Left ventricle myocardium superior (tissue), 1 donor: ENCODE measurements at places on chromosomes 1 and 21. TPM values are rescaled to one million over a fixed set of nuclear protein-coding genes. Genes with fewer than 3 reads are reported as not detected.

The KRTAP10-11 gene
- total RNA-seq = not detected

- DNase-seq = no peak
These were observed 44.1 kb downstream of the MEGF6 start for GRCh38 chr1:3566951-3567804.

DNA sequence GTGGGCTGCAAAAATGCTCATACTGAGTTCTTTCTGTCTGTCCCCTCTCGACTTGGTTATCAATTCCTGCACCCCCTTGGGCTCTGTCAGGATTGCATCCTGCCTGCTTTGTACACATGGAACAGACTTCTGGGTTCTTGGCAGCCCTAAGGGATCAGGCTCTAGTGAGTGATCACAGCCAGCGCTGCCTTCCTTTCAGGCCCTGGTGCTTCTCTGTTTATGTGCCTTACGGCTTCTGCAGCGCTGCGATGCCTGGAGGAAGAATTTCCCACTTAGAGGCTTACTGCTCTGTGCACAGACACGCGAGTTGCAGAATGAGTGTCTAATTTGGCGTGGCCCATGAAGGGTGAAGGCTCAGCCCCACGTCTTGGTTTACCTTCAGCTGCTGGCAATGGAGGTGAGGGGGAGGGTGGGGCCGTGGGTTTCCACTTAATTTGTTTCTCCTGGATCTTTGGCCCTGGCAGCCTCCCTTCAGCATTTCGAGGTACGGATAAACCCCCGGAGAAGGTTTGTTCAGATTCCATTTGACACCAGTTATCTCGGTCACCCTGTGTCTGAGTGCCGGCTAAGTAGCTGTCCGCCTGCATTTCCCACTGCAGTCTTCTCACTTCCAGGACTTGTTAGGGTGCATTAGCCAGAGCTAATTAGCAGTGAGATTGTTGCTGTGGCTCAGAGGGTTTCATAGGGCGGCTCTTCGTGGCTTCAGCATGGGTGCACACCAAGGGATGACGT, 227.3 kb downstream of the DYRK1A start:
- no peak for DNase-seq

The NUDC gene
- total RNA-seq = 73.3 TPM

- DNase-seq = no peak
These were observed 41.9 kb upstream of the SLC19A2 start for GRCh38 chr1:169527451-169528214.

DNA sequence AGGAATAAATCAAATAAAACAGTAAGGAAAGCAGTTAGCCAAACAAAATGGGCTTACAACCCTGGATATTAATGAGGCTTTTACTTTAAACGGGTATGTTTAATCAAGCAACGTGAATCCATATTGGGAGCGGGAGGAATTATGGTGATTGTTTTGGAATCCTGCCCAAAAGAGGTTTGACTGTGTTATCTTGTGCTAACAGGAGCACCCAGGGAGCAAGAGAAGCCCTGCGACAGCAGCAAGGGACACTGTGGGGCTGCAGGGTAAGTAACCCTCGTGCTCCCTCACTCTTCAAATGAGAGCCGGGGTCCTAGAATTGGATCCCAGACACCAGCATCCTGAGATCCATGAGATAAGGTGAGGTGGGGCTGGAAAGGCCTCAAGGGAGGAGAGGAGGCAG, 72.6 kb upstream of the PGBD5 start:
- DNase-seq = no peak

GRCh38 chr1:227942021-227942715, 5.6 kb downstream of the WNT9A start:
- no peak for DNase-seq

GRCh38 chr1:30342535-30343141, 380.7 kb downstream of the MATN1 start:
- DNase-seq = no peak

DNA sequence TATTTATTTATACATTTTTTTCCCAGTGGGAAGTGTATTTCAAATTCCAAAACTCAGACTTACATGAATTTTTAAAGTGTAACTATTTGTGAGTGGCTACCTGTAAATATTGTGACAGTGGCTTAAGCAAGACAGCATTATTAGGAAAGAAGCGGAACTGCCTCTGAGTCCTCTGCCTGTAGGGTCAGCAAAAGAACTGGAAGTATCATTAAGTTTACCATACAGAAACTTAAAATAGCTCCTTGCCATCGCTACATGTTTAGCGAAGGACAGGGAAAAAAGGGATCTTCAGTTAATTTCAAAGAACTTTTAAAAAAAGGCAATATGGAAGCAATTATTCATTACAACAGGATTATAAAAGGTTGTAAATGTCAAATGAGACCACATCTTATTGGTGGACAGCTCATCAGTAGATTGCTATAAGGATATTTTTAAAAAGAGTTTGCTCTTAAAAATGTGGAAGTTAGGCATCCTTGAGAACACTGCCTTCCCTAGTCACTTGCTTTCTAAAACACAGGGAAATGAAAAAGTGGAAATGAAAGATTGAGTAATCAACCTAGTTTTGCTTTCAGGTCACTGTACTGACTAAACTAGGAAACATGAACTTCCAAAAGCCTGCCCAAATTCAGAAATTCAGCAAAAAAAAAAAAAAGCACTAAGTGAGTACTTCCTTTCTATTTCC, 39.2 kb downstream of the NSL1 start:
- DNase-seq = no peak

GRCh38 chr1:17706445-17706844, 48.7 kb upstream of the ACTL8 start:
- no peak for DNase-seq

DNA sequence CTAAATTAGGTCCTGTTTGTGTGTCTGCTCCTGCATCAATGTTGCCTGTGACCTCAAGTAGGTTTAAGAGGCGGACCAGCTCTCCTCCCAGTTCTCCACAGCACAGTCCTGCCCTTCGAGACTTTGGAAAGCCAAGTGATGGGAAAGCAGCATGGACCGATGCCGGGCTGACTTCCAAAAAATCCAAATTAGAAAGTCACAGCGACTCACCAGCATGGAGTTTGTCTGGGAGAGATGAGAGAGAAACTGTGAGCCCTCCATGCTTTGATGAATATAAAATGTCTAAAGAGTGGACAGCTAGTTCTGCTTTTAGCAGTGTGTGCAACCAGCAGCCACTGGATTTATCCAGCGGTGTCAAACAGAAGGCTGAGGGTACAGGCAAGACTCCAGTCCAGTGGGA, 79.9 kb downstream of the PRDM2 start:
- DNase-seq = no peak

DNA sequence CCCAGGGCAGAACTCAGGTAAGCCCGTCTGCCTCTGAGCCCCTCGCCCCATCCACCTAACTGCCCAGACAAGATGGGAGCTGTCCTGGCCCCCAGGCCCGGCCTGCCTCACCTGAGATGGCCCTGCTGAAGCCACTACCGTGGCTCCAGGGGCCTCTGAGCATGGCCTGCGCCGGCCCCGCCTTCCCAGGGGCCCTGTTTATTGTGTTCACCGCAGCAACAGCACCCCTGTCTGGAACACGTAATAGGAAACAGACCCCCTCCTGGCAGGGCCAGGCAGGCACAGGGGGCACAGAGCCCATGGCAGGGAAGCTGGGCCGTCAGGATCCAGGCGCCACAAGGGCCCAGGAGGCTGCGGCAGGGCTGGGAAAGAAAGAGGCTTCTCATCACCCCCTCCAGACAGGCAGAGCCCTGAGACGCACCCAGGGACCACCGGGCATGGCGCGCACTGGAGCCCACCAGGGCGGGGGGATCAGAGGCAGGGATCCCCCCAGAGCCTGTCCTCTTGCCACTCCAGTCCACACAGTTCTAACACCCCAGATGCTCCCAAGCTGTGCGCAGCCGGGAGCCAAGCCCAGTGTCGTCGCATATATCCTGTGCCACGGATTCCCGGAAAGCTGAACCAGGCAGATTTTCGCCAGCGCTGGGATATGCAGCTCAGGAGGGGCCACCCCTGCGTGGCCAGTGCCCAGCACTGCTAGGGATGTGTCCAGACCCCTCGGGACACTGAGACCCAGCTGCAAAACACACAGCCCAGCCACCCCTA, 62.6 kb downstream of the ARHGEF16 start:
- DNase-seq = no peak

The SH2D2A gene
- 1.0 TPM for total RNA-seq

DNA sequence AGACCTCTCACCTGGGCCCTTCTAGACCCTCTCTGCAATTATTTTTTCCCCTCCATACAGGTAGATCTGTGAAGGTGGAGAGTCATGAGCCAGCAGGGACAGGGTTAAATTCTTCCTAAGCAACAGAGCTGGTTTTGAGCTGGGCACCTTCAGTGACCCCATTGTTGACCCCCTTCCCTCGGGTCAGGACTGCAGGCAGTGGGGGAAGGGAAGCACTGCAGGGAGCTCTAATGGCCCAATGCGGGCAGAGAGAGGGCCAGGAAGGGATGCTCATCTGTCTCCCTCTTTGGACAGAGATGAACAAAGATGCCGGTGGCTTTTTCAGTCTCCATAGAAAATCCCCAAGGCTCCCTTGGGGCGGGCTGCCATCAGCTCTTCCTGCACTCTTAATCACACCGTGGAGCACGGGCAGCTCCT, 21.4 kb downstream of the SOX13 start:
- no peak for DNase-seq

GRCh38 chr1:42279055-42279454, 56.0 kb downstream of the FOXJ3 start:
- DNase-seq = no peak

The PPFIA4 gene
- total RNA-seq = 21.3 TPM

GRCh38 chr1:40879482-40880175, 17.5 kb upstream of the CITED4 start:
- no peak for DNase-seq

DNA sequence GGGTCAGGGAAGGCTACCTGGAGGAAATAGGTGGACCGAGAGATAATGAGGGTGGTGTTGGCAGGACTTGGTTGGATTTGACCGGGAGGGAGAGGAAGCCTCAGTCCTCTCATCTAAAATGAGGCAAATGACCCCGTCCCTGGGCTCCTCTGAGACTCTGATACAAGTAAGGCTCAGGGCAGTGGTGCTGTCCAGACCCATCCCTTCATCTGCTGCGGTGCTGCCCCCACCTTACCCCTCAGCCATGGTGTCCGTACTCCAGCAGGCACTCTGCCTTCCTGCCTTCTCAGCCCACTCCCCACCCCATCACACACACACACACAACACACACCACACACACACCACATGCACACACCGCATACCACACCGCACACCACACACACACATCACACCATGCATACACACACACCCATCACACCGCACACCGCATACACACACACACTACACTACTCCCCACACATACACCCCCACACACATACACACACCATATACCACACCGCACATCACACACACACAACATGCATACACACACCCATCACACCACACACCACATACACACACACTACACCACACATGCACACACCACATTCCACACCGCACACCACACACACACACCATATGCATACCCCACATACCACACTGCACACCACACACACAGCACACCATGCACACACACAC, 29.4 kb upstream of the SLC26A9 start:
- DNase-seq = no peak

DNA sequence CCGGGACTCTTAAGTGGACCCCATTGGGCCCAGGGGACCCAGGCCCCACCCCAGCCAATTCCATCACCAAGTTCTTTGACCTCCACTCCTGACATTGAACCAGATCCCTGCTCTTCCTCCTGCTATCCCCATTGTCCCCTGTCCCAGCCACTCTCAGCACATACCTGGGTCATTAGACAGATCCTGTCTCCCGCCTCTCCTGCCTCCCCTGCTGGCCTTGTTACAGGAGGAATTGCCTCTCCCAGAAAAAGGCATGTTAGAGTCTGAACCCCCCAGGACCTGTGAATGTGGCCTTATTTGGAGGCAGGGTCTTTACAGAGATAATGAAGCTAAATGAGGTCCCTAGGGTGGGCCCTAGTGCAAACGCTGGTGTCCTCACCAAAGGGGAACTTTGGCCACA, 301.9 kb downstream of the NPHP4 start:
- DNase-seq = no peak

GRCh38 chr1:11538886-11539285, 59.9 kb downstream of the DISP3 start:
- no peak for DNase-seq

The SPRR5 gene
- total RNA-seq = not detected

DNA sequence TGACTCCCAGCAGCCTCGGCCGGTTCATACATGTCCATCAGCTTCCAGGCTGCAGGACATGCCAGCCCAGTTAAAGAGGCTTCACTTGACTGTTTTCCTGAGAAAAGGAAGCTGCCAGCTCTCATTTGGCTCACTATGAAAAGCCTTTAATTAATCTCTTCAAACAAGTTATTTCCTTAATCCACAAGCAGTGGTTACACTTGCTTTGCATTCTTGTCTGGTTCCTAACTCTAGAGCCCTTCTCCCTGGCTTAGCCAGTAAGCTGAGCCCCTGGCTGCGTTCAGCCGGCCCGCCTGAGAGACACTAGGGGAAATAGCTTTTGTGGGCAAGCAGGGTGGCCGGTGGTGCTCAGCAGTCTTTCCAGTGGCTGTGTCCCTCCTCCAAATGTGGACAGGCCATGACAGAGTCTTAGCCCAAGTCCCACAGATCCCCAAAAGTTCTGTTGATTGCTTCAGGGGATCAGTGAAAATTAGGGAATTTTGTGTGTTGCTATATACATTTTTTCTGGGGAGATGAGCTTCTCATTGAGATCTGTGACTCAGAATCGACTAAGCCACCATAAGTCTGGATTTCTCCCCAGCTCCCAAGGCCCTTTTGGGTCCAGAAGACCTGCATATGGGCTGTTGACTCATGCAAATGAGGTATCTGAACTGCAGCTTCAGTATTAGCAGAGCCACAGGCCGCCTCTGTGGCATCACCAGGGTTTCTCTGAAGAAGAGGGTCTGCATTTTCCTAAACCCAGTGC, 10.1 kb downstream of the ATF3 start:
- no peak for DNase-seq

DNA sequence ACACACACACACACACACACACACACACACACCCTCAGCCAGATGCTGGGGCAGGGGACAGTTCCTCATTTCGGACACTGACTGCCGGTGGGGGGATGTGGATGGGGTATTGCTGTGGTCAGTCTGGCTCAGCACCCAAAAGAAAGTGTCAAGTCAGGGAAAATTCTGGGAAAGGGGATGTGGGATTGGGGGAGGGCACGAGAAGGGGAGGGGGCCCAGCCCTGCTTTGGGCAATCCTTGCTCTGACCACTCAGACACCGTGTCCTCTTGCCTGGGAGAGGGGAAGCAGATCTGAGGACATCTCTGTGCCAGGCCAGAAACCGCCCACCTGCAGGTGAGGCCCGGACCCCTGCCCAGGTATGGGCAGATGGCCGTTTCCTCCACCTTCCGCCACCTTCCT, at the start of gene C1QC:
Gene C1QC (plus strand): TSS at position 253 of the 400 bp plus-strand sequence. CDS start 391 bp downstream, outside the sequence.
- DNase-seq = peak; percentile 54

The FCRL6 gene
- 0.82 TPM for total RNA-seq

- DNase-seq = no peak
These were observed 175.8 kb downstream of the ADGRL2 start for GRCh38 chr1:81976539-81976938.

- no peak for DNase-seq
These were observed 53.5 kb downstream of the NFASC start for GRCh38 chr1:204924013-204924759.

The ZNF697 gene
- 11.5 TPM for total RNA-seq

DNA sequence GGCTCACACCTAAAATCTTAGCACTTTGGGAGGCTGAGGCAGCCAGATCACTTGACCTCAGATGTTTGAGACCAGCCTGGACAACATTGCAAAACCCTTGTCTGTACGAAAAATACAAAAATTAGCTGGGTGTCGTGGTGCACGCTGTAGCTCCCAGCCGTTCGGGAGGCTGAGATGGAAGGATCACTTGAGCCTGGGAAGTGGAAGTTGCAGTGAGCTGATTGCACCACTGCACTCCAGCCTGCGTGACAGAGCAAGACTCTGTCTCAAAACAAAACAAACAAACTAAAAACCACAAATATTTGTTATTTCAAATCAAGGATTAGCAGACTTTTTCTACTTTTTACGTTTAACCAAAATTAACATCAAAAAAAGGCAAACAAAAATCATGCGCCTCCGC, 31.3 kb downstream of the INKA2 start:
- DNase-seq = no peak

The CYB561D1 gene
- 4.3 TPM for total RNA-seq
